ENCODE measurements at places on chromosomes 13 and 19.
A peak's percentile ranks its signal among the peaks of the same experiment; 100 is the strongest.

GRCh38 chr19:51822946-51823345, 28.0 kb downstream of the FPR3 start:
- no peak for DNase-seq

GRCh38 chr13:31982540-31982939, 49.0 kb upstream of the FRY start:
- DNase-seq = no peak

- no peak for DNase-seq
Measured at GRCh38 chr13:98133946-98134345, 8.9 kb upstream of the FARP1 start.

GRCh38 chr19:41319500-41320184, 9.7 kb downstream of the CCDC97 start:
- no peak for DNase-seq

DNA sequence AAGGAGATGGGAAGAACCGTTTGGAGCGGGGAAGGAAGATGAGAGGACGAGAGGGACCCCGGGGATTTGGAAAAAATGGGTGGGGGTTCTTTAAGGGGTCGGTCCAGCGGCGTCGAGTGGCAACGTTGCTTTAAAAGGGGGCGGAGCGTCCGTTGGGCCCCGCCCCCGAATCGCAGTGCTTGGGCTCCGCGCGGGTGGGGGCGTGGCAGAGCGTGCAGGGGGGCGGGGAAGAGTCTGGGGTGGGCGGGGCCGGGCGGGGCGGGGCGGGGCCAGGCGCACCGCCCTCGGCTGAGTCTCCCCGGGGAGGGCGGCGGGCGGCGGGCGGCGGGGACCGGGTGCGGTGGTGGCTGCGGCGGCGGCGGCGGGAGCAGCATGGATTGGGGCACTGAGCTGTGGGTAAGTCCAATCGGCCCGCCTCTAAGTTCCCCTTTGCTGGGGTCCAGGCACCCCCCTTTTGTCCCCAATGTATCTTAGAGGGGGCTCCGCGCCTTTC, at the start of gene TRIP10:
TSS of gene TRIP10 (plus strand) at position 291 of the 493 bp plus-strand sequence. CDS start at position 373, 82 bp downstream.
- DNase-seq = no peak

GRCh38 chr19:35045667-35046300, 4.3 kb downstream of the HPN start:
- no peak for DNase-seq

- DNase-seq = no peak
Measured at GRCh38 chr13:111304041-111304544, 16.3 kb upstream of the TEX29 start.

DNA sequence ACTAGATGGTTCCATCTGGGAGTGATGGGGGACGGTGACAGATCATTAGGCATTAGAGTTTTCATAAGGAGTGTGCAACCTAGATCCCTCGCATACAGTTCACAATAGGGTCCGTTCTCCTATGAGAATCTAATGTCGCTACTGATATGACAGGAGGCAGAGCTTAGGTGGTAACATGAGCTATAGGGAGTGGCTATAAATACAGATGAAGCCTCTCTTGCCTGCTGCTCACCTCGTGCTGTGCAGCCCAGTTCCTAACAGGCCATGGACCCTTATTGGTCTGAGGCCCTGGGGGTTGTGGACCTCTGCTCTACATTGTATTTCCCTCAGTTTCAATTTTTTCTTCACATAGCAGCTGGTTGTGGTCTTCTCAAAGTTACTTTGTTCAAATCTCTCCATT, 56.5 kb downstream of the CDK8 start:
- no peak for DNase-seq

- DNase-seq = no peak
Measured at GRCh38 chr13:79724348-79725103, 243.6 kb downstream of the NDFIP2 start.

GRCh38 chr19:3084943-3085342, 9.2 kb upstream of the GNA11 start:
- no peak for DNase-seq

DNA sequence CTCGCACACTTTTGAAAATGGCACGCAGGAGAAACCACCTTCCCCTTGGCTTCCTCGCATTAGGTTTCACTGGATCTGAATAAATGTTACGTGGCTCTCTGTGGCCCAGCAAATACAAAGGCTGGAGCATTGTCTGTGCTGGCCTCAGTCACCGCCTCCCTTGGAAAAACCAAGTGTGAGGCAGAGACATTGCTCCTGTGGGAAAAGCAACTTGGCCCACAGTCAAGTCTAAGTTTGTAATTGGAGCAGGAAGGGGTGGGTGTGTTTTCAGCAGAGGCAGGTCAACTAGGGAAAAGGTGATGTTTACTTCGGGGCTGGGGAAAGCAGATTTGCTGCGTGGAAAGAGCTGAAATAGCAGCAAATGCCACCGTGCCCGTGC, 101.6 kb downstream of the IRS2 start:
- DNase-seq = no peak

- no peak for DNase-seq
Measured at GRCh38 chr13:43268632-43269031, 245.2 kb downstream of the DNAJC15 start.

DNA sequence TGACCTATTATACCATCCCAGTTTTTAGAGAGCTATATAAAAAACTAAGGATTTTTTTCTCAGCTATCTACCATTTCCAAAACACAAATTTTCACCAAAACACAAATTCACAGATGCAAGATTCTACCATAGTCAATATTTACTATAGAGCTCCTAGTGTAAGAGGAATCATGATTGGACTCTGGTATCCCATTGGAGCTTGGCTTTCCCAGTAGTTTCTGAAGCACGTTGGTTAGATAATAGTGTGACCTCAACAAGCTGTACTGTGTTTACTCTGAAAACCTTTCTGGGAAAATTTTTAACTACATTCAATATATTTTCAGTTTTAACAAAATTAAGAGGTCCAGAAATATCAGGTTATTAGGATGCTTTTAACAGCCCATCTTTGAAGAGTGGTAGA, 660.6 kb upstream of the SLC10A2 start:
- DNase-seq = no peak

GRCh38 chr19:29928831-29929230, 13.2 kb upstream of the URI1 start:
- DNase-seq = no peak

DNA sequence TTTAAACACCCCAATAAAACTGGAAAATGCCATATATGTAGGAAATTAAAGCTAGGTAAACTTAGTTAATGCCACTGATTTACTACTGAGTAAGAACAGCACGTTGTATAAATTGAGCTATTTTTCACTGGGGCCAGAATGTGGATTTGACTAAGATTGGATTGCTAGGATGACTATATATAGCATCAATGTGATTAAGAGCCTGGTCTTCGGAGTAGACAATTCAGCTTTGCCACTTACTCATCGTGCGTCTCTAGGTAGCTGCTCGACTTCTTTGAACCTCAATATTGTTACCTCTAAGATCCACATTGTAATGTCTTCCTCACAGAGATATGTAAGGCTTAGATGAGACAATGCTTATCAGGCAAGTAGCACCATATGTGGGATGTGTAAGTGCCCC, 462.5 kb downstream of the KLF12 start:
- DNase-seq = no peak

DNA sequence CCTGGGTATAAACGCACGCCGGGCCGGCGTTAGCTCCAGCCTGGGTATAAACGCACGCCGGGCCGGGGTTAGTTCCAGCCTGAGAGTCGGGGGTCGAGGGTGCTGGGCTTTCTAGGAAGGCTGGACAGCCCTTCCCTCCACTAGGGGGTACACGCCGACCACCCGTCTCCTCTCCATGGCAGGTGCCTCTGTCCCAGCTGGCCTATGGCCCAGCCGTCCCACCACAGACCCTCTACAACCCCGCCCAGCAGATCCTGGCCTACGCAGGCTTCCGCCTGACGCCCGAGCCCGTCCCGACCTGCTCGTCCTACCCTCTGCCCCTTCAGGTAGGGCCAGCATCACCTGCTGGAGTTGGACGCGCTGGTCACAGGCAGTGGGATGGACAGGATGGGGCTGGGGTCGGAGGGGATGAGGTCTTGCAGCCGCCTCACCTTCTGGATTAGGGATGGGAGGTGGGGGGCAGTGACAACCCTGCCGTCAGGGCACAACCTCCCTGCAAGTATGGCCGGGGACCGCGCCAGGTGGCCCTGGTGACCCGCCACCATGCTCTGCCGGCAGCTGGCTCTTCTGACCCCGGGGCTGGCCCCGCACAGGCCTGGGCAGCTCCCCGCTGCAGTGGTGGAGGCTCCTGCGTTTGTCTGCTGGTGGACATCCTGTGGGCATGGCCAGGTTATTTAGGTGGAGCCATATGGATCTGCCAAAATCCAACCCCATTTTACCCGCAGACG, 45.8 kb downstream of the TMEM255B start:
- no peak for DNase-seq

- DNase-seq = no peak
Measured at GRCh38 chr19:42280815-42281145, 11.7 kb downstream of the CIC start.

- no peak for DNase-seq
Measured at GRCh38 chr19:6718741-6719539, 1.5 kb downstream of the C3 start.

- DNase-seq = no peak
Measured at GRCh38 chr13:75829830-75830229, 193.7 kb downstream of the LMO7 start.

GRCh38 chr19:2387367-2388288, 27.6 kb downstream of the TMPRSS9 start:
- DNase-seq = no peak

DNA sequence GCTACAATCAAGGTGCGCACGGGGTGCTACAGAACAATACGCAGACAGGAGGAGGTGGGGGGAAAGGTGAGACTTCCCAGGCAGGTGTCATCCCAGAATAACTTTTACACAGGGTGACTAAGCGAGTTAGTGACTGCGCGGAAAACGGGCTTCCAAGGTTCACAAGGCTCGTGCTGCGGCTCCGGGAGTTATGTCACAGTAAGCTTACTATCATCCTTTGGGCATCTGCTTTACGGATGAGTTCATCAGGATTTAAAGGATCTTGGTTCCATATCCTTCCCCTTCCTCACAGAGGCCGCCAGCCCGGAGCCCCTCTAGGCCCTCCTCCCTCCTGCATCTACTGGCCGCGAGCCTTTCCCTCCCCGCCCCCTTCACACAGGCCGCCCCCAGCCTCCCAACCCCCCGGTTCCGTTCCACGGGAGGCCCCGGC, 474 bp upstream of the IFT88 start:
- peak; percentile 59 for DNase-seq

DNA sequence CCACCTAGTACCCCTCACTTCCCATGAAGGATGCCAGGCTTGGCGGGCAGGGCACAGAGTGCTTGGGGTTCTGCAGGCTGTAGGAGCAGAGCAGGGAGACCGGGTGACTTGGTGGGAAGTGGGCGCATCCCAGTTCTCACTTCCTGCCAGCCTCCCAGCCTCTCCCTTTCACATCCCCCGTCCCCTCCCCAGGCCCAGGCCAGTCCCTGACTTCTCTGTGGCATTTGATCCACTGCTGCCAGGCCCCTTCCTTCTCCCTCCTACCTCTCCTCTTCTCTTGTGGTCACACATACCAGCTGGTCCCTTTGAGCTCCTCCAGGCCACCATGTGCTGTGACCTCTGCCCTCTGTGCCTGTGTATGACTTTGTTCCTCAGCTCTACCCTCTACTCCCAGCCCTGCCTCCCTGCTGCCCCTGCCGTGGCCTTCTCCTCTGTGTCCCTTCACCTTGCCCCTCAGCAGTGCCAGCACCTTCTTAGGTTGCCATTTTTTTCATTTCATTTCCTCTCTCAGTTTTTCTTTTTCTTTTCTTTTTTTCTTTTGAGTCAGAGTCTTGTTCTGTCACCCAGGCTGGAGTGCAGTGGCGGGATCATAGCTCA, 19.5 kb downstream of the MYO1F start:
- no peak for DNase-seq

- no peak for DNase-seq
Measured at GRCh38 chr13:114140906-114141250, 8.5 kb upstream of the RASA3 start.

- no peak for DNase-seq
Measured at GRCh38 chr13:28705461-28706083, 13.2 kb downstream of the SLC46A3 start.

- no peak for DNase-seq
Measured at GRCh38 chr13:63595811-63596210, 2180.2 kb upstream of the PCDH20 start.

DNA sequence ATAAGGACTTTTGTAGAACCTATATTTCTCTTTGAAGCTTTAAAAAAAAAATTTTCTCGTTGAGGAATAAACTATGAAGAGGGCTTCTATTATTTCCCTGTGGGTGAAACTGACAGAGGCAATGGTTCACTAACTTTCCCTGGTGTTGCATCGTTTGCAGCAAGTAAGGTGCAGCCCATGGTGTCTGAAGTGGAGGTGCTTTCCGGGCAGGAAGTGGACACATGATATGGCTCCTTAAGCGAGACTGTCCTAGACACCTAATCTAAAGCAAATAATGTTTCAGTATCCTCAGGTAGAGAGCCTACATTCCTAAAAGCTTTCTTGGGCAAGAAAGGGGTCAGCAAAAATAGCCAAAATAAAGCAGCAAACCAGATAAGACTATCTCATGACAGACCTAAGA, 437.6 kb upstream of the ARGLU1 start:
- no peak for DNase-seq

- no peak for DNase-seq
Measured at GRCh38 chr13:21458813-21459701, at the start of gene ZDHHC20. ZDHHC20 (minus strand) TSS chr13:21459303; CDS start chr13:21459171, 132 bp downstream.

DNA sequence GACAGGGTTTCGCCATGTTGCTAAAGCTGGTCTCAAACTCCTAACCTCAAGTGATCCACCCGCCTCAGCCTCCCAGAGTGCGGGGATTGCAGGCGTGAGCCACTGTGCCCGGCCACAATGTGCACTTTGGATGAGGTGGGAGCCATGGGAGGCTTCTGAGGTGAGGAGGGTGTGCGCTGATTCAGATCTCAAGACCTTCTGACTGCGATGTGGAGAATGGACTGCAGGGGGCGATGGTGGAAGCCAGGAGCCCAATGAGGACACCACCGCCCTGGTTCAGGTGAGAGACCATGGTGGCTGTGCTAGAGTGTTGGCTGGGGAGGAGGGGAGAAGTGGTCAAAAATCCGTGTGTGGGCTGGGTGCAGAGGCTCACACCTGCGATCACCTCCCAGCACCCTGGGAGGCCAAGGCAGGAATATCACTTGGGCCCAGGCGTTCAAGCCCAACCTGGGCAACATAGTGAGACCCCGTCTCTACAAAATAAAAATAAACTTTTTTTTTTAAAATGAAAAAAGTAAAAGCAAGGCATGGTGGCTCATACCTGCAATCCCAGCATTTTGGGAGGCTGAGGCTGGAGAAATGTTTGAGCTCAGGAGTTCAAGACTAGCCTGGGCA, 5.6 kb downstream of the INAFM1 start:
- no peak for DNase-seq

DNA sequence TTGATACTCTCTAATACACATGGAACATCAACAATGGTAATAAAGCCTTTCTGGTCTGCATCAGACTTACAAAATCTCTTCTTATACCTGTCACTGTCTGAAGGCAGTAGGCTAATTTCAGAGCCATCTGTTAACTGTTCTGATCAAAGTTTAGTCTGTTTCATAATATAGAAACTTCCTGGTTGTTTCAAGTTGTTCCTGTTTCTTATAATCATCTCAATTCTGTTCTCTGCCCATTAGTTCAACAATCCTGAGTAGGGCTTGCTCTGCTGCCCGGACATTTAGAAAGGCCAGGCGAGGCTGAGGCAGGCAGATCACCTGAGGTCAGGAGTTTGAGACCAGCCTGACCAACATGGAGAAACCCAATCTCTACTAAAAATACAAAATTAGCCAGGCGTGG, 5.4 kb upstream of the ZSCAN5A start:
- no peak for DNase-seq
